Jurkat, Clone E6-1 (cell line): ENCODE measurements at places on chromosomes 5 and 9.

GRCh38 chr9:37679649-37680402, 29.1 kb downstream of the FRMPD1 start:
- DNase-seq = no peak

DNA sequence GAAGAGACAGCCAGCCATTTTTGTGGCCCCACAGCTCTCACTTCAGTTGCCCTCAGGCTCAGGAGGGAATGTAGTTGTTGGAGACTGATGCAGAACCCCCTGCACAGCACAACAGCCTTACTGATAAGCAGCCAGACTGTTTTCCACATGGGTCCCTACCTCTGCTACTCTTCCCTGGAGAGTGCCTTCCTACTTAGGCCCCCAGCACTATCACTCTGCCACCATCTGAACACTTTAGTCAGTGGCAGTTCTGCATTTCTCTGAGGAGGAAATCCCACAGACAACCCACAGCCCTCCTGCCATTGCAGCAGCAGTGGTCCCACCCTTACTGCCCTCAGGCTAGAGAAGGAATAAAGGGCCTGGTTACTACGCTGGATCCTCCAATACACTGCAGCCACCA, 61.8 kb upstream of the PTPRD start:
- no peak for DNase-seq

DNA sequence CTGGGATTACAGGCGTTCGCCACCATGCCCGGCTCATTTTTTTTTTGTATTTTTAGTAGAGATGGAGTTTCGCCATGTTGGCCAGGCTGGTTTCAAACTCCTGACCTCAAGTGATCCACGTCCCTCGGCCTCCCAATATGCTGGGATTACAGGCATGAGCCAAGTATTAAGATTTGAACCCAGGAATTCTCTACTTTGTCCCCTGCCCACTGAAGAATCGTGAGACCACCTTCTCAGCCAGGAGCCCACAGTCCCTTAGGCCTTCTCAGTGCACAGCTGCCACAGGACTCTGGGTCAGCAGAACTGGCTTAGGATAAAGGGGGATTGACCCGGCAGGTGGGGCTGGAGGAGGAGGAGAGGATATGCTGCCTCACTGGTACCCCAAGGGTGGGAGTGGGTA, 13.4 kb downstream of the OLFML2A start:
- no peak for DNase-seq

GRCh38 chr5:91946870-91947269, 563.8 kb upstream of the ARRDC3 start:
- peak; percentile 55 for DNase-seq

DNA sequence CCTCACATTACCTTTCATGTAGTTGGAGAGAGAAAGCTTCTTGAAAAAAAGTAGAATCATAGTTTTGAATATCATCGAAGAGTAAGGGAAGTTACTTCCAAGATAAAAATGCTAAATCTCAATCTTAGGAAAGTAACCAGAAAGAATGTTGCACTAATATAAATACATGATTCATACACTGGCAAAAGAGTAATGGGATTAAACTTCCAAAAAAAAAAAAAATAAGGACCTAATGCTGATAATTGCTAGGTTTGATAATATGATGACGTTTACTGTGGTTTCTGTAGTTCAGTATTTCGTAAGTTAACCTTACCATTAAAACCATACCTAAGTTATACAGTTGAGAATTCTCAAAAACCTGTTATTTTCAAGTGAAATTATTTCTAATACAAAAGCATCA, 573.8 kb upstream of the CDH9 start:
- DNase-seq = no peak

- DNase-seq = peak; percentile 55
Measured at GRCh38 chr5:111254613-111255012, 30.4 kb downstream of the CAMK4 start.

GRCh38 chr5:89337-90286, 2.4 kb upstream of the PLEKHG4B start:
- DNase-seq = no peak

DNA sequence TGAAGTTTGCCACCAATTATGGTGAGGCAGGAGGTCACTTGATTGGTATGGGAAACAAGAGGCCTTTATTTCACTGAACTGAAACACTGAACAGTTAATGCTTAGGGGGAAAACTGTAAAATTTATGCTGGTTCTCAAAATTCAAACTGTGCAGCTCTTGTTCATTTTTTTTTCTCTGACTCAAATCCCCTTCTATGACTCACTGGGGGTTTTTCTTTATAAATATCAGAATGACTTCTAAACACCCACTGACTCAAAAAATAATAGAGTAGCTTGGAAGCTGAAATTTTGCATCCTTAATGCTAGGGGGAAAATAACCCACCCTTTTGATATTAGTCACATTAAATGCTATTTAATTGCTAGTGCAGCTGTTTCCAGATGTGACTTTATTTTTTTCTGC, 24.1 kb upstream of the OTP start:
- no peak for DNase-seq

DNA sequence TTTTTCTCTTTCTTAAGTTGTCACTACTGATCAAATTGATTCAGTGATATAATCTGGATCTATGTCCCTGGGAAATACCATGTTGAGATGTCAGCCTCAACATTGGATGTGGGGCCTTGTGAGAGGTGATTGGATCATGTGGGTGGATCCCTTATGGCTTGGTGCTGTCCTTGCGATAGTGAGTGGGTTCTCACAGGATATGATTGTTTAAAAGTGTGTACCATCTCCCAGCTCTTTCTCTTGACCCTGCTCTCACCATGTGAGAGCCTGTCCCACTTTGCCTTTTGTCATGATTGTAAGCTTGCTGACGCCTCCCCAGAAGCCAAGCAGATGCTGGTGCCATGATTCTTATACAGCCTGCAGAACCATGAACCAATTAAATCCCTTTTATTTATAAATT, 68.6 kb downstream of the ST8SIA4 start:
- no peak for DNase-seq

GRCh38 chr9:133932181-133932580, 59.9 kb downstream of the VAV2 start:
- no peak for DNase-seq

- peak; percentile 5 for DNase-seq
Measured at GRCh38 chr5:83927140-83927733, 206.6 kb upstream of the HAPLN1 start.

GRCh38 chr5:88833371-88834130, 49.4 kb downstream of the MEF2C start:
- peak; percentile 47 for DNase-seq

DNA sequence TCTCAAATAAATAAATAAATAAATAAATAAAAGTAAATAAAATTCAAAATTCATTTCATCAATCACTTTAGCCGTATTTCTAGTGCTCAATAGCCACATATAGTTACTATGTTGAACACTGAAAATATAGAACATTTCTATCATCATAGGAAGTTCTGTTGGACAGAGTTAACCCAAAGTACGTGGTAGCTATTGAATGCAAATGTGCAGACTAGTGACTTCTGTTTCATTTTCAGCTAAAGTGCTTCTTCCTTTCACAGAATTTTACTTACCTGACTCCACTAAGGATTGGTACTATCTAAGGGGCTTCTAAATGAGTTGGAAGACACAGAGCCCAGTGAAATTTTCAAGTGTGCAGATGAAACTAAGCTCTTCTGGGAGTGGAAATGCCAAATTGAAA, 1208.3 kb downstream of the MAT2B start:
- DNase-seq = no peak

GRCh38 chr5:74026310-74026709, 400.3 kb downstream of the ARHGEF28 start:
- no peak for DNase-seq

GRCh38 chr5:56211298-56211865, 21.7 kb downstream of the ANKRD55 start:
- no peak for DNase-seq
